ENCODE measurements at places on chromosomes 16 and 17.

GRCh38 chr17:75111777-75112335, 2.1 kb downstream of the ARMC7 start:
- no peak for DNase-seq

GRCh38 chr17:1820528-1821252, 9.0 kb downstream of the SMYD4 start:
- no peak for DNase-seq

- no peak for DNase-seq
These were observed 468 bp downstream of the FLYWCH2 start for GRCh38 chr16:2883458-2883908.

DNA sequence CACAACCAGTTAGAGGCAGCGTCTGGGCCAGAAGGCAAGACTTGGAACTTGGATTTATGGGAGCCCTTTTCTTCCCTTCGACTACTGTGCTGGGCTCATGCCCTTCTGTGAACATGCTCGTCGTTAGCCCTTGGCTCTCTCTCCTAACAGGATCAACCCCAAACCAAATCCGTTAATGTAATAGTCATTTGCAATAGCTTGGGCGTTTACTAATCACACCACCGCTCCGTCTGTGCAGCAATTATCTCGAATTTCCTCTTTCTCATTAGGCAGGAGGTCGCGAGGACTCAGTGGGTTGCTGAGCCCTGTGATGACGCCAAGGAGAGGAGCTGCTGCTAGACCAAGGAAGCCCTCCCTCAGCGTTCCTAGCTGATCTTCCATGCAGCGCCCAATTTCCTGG, 114.7 kb downstream of the ENGASE start:
- DNase-seq = no peak

GRCh38 chr16:67278773-67279295, 498 bp upstream of the PLEKHG4 start:
- peak; percentile 37 for DNase-seq

- peak; percentile 92 for DNase-seq
These were observed 14.2 kb downstream of the POLR3K start for GRCh38 chr16:38941-39892.

- no peak for DNase-seq
These were observed 34.6 kb upstream of the PVALEF start for GRCh38 chr17:81130385-81131361.

DNA sequence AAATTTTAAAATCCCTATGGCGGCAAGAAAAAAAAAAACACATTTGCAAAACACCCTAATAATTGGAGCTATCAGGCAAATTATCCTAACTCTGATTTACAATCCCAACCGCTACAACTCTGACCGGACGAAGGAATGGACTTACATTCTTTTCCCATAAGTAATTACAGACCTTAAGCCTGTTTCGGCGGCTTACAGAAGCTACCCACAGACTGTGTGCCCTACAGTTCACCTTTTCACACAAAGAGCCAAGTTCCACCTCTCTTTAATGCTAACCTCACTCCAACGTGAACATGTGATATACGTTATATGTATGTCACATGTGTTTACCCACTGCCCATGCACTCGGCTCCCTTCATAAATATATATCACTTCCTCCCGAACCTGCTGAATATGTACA, 8.7 kb upstream of the MEAK7 start:
- no peak for DNase-seq

DNA sequence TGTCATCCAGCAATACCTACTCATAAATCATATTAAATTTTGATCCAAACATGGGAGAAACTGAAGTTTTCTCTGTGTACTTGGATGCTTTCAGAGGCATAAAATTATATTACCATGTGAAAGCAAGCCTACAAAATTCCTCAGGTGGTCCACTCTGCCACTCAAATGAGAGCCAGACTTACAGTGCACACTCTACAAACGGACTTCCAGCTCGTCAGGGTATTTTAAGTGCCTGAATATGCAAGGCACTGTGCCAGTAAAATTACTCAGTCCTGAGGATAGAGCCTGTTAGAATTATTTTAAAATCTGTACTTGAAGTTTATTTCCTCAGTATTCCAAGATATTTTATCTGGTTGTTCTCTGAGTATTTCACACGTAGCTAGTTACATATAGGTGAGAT, 54.5 kb downstream of the TENT4B start:
- DNase-seq = no peak

DNA sequence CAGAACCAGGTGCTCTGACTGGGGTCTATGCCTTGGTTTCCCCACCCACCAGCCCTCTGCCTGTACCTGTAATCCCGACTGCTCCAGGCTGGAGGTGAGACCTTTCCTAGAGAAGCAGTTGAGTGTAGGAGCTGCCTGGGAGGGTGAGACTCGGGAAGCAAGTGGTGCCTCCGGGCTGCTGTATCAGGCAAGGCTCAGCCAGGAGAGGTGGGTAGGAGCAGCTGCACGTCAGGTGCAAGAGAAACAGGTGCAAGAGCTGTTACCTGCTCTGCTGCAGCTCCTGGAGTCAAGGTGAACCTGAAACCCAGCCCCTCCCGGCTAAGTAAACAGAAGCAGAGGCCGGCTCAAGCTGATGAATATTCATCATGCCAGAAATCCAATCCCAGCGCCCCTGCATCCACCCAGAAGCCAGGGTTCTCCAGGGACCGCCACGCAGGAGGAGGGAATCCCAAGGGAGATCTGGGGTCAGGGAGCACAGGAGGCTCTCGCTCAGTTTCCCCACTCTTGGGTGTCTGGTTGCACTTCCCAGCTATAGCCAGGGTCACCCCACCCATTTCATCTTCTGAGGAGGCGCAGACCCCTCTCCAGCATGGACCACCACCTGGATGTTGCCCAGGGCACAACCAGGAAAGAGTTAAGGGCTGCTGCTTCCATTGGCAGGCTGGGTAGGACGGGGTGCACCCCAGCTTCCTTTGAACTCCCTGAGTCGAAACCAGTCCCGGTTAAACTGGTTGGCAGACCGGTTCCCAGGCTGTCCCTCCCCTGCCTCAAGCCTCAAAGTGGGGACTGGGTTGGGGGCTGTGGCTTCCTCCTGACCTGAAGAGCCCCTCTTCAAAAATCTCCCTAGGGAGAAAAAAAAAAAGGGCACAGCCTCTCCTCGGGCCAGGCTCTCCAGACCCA, at the start of gene PRR15L:
Gene PRR15L (minus strand): TSS at position 293 of the 900 bp plus-strand sequence. CDS start 4,649 bp downstream, outside the sequence.
- no peak for DNase-seq

DNA sequence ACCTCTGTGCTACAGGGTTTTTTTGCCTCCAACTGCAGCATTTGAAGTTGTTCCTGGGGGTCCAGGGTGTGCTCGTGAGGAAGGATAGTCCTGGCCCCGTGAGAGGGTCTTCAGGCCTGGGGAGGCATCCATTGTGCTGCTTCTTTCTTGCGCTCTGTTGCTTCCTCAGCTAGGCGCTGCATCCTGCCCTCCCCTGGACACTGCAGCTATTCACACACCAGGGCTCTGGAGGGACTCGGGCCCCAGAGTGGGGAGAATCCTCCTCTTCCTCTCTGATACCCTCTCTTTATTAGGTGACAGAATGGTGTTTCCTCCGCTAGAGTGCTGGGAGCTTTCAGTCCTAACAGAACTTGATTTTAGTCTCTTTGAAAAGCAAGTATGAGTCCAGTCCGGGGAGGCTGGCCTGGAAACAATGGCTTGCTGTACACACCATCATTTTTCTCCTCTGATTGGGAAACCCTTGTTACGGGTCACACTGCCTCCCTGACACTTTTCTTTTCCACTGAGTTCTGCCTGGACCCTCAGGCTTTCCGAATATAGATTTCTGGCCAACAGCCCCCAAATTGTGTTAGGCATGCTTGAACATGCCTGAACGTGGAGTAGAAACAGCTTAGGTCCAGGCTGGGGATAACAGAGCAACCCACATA, 81.4 kb upstream of the ELAC2 start:
- no peak for DNase-seq

DNA sequence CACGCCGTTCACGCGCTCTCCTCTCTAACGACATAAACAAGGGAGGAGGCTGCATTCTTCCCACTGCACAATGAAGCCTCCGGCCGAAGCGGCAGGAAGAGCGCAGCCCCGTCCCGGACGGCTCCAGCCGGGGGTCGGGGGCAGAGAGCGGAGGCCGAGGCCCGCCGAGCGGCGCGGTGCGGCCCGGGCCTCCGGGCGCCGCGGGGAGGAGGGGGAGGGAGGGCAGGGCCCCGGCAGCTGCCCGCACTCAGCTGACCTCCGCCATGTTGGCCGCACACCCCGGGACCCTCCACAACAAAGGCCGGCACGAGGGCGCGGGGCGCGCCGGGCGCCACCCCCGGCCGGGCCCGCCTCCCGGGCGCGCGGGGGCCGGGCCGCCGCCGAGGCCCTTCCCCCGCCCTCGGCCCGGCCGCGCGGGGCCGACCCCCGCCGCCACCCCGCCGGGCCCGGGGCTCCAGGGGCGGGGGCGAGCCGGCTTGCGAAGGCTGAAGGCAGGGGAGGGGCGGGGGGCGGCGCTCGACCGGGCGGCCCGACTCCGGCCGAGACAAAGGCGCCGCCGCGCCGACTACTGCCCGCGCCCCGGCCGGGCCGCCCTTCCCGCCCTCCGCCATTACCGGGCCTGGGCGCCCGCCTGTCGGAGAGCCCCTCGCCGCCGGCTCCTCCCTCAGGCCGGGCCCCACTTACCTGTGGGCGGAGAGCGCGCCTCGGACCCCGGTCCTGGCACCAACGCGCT, 527 bp downstream of the SIAH1 start:
- DNase-seq = no peak

DNA sequence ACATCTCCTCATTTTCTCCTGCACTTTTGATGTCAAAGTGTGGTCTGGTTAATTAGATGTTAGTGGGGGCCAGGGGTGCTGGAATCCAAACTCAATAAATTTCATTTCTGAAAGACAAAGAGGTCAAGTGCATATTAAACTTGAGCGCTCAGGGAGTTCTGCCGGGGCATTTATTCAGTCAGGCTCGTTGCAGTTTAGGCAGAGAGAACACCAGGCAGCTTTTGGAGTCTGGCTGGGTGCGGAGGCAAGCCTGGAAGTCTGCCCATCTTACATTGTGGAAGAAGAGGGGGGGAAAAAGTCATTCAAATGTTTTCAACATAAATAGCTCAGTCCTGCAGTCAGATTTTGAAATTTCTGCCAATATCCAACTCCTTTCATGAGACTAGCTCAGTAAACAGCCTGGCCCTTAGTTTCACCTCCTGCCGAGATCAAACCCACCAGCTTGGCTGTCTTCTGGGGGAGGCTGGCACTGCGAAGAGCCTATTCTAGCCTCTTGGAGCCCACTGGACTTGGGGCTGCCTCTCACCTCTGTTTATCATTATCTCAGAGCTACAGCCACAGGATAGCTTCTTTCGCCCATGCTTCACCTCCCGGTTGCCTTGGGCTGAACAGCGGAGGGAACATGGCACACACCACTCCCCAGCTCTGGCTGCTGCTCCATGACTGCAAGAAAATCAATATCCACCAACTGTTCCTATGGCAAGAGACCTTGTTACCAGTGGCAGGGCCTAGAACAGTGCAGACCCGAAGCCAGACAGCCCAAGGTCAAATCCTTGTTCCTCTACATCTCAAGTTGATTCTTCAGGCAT, 177.4 kb upstream of the CDH5 start:
- no peak for DNase-seq

- no peak for DNase-seq
These were observed 17.7 kb upstream of the VPS4A start for GRCh38 chr16:69293401-69293800.

- no peak for DNase-seq
These were observed 143.9 kb downstream of the CMIP start for GRCh38 chr16:81588326-81589081.

DNA sequence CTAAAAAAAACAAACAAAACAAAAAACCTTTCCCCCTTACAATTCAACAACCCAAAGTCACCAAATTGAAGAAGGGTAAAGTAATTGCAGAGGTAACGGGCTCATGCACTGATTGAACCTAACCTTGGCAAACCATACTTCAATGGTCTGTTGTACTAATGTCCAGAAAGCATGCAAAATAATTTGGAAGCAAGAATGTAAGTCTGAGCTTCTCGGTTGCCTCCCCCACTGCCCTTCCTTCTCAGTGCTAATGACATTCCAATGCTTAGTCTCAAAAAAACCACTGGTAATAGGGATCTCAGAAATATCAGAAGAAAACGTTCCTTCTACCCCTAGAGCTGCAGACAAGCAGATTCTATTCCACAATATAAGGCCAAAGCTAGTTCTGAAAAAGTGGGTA, 15.8 kb downstream of the KRABD2 start:
- DNase-seq = no peak

DNA sequence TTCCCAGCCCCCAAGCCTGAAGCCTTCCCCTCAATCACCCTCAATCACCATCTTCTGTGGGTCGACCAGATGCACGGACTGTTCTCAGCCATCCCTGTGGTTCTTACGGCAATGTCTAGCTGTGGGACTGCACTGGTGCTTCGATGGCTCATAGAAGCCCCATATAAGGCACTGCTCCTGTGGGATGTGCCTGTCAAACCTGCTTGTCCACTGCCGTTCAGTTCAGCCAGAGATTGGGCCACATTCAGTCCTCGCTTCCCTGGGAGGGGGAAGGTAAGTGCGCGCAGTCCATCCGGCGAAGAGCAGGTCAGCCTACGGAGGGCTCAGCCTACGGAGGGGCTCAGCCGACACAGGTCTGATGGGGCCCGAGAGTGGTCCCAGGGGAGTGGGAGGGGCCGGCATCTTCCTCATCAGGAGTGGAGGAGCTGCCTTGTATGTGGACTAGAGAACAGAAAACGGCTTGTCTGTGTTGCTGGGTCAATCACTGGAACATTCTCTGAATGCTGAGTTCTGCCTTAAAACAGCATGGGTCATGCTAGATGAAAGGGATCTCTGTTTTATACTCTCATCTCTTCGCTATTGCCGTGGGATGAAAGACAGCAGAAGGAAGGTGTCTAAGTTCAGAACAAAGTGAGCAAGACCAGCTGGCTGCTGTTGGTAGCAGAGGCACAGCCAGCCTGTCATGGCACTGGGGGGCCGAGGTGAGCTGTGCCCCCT, at the start of gene CARD14:
Gene CARD14 (plus strand): TSS at position 247 of the 717 bp plus-strand sequence. CDS start 11,409 bp downstream, outside the sequence.
- no peak for DNase-seq

DNA sequence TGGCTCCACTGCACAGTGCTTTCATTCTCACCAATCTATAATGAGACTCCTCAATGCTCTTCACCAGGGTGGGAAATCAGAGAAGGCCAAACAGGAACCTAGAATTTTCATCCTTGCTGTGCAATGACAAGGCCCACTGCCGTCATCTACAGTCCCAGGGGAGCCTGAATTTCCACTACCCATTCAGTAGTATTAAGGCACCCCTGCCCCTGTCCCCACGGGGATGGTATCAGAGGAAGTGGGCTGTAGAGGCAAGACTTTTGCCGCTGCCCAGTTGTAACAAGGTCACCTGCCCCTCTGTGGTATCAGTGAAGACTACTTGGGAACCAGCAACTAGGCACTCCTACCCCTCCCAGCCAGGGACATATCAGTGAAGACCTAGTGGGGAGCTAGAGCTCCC, 104.5 kb downstream of the C16orf78 start:
- no peak for DNase-seq

DNA sequence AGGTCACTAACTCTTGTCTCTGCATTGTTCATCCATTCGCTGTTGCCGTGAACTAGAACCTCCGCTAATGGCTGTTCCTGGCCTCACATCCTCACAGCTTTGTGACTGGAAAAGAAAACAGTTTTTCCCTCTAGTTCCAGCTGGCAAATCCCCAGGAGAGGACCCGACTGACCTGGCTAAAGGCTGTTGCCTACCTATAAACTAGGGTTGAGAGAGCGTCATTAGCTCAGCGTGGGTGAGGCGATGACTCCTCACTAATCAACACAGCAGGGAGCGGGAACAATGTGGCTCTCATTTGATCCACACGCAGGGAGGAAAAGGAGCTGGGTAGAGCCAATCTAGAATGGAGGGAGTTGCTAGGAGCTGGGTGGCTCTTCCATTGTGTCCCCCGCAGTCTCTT, 282.1 kb upstream of the IRX5 start:
- no peak for DNase-seq

All from HL-60 (cell line).